Germinal center (tissue), 1 donor: ENCODE measurements at places on chromosomes 2 and 18.

DNA sequence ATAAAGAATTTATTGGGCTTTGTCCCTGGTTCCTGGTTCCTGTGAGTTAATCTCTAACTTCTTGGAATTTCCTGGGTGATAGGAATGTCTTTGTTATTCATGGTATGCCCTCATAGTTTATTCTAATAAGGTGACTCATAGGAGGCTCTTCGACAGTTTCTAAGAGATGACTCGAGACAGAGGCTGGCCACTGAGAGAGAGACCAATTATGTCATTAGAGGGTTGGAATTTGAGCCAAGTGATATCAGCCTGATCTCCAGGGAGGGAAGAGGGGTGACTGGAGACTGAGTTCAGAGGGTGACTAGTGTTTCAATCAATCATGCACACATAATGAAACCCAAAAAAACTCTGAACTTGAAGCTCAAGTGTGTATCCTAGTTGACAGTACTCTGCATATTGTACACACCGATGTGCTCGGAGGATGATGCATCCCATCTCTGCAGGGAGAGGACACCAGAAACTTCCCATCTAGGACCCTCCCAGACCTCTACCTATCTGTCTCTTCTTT lies 185.7 kb downstream of the MTCL1 start:
- no peak for DNase-seq

GRCh38 chr2:229437467-229437866 lies 166.4 kb upstream of the PID1 start:
- DNase-seq: no peak

DNA sequence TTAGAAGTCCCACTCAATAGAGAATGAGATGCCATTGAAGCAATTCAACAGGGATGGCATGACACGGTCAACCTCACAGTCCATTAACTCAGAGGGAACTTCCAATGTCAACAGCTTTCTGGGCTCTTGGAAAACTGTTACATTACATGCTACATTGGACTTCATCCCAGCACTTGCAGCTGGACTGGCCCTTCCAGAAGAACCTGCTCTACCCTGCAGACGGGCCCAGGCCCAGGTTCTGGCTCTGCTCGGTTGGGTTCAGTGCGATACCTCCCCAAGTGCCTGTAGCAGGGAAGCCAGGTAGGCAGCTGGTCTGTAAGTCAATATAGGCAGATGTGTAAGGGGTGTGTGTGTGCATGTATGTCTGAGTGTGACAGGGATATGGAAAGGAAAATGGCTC lies 12.9 kb downstream of the LAMA1 start:
- DNase-seq: no peak

- DNase-seq: peak; percentile 77
Measured at GRCh38 chr2:86035883-86036668, 69.6 kb downstream of the POLR1A start.

GRCh38 chr18:3508576-3509549 lies 58.9 kb downstream of the TGIF1 start:
- DNase-seq: no peak

- DNase-seq: no peak
Measured at GRCh38 chr2:60100034-60100433, 453.4 kb downstream of the BCL11A start.

DNA sequence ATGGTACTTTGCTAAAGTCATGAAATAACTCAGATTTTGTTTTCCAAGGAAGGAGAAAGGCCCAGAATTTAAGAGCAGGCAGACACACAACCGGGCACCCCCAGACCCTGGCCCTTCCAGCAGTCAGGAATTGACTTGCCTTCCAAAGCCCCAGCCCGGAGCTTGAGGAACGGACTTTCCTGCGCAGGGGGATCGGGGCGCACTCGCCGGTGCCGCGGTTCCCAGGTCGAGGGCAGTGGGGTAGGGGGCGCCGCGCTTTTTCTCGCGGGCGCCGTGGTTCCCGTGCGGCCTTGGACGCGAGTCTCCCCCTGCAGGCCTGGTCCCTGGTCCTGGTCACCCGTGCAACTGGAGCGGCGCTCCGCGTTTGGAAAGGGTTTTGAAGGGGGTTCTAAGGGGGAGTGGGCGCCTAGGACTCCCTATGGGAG lies 1.2 kb downstream of the ZNF236 start:
- no peak for DNase-seq

GRCh38 chr2:98134172-98135005 lies 47.4 kb downstream of the VWA3B start:
- DNase-seq: peak; percentile 68

GRCh38 chr2:1154710-1155594 lies 204.3 kb downstream of the SNTG2 start:
- DNase-seq: no peak

DNA sequence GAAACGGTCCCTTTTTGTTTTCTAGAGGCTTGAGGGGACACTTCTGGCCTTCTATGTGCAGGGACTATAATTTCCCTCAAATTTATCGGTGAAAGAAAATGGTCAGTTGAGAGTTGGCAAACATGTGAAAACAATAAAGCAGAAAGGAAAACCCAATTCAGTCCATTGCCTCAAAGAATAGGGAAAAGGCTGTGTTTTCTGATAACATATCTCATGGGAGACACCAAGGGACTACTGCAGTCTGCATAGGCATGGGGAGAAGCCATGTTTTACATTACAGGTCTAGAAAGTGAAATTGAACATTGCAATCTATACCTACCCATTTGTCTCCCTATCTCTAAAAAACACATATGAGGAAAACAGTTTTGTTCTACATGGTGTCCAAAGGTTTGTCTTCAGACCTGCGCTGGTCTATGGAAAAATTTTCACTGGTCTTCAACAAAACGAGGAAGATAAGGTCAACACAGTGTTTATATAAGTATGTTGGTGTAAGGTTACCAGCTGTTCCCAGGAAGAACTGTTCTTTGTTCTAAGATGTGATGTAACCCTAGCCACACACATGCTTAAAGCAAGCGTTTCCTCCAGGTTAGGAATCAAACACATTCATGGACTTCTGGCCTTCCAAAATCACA lies 179.7 kb downstream of the MREG start:
- no peak for DNase-seq

- no peak for DNase-seq
Measured at GRCh38 chr2:227389231-227389630, 1.5 kb upstream of the SCYGR1 start.

GRCh38 chr2:110816404-110817365 lies 84.3 kb downstream of the ACOXL start:
- no peak for DNase-seq

DNA sequence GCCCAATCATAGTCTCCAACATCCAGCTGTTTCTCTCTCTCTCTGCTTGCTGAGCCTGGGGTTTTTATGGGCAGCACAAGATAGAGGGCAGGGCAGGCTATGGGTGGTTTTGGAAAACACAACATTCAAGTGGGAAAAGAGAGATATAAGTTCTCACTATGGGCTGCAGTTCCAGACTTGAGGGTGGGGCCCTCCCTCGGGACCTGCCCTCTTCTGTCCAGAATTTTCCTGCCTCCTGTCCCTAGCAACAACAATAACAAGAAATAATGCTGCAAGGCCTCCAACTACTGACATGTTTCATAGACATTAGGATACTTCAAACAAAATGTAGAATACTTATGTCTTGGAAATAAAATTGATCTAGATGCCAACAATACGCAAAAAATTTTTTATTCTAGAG lies 107.8 kb downstream of the C18orf54 start:
- no peak for DNase-seq

- no peak for DNase-seq
Measured at GRCh38 chr2:3587432-3587831, 7.5 kb upstream of the COLEC11 start.

DNA sequence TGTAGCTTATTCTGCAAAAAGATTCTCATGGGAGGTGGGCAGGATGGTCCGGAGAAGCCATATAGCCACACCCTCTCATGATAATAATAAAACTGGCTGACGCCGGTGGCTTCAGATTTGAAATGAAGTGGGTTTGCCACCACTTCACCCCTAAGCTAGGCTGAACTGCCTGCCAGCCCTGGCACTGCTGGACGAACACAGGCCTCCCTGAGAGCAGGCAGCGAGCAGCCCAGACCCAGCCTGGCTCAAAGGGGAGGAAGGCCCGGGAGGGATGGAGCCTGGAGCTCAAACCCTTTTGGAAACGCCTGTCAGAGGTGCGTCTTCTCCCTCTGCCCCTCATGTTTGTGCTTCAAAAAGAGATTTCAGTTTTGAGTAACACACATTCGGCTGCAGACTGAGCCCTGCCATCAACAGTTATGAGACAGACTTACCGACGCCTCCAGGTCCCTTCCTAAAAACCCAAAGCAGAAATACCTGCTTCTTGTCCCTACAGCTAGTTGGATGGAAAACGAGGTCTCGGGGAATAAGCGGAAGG lies 71.1 kb upstream of the HPCAL1 start:
- no peak for DNase-seq

- no peak for DNase-seq
Measured at GRCh38 chr2:26640781-26641564, at the start of gene CIB4. Gene CIB4 (minus strand): TSS chr2:26641366. CDS start chr2:26641314, 52 bp downstream.

DNA sequence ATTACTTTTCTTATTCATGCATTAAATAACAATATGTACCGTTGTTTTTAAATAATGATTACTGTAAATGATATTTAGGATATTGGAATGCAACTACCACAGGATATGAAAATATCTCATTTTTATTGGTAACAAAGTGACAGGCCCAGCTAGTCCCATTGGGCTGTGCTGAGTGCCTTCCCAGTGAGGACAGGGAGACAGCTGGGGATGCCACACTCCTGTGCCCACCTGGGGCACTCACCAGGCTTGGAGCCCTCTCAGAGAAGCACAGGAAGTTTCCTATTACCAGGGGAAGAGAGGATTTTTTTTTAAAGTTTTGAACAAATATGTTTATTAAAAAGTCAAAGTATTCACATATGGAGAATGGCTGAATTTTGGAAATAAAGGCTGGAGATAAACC lies 48.9 kb downstream of the PARD6G start:
- DNase-seq: no peak

- no peak for DNase-seq
Measured at GRCh38 chr2:126858013-126858412, 40.7 kb upstream of the TEX51 start.

DNA sequence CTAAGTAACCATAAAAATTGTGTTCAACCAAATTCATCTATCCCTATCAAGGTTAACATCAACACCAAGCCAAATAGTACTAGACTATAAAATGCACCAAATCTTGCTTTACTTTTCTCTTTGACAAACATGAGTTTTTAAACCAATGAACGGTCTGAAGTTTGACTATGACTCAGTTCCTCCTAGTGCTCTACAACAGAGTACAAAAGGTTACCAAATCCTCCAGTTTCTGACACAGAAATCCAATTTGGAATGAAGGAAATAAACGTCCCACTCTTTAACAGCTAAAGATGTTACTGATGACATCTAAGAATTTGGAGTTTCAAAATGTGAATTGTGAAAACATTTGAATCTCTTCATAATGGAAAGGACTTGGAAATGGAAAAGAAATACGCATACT lies 11.8 kb upstream of the ACVR1 start:
- no peak for DNase-seq

DNA sequence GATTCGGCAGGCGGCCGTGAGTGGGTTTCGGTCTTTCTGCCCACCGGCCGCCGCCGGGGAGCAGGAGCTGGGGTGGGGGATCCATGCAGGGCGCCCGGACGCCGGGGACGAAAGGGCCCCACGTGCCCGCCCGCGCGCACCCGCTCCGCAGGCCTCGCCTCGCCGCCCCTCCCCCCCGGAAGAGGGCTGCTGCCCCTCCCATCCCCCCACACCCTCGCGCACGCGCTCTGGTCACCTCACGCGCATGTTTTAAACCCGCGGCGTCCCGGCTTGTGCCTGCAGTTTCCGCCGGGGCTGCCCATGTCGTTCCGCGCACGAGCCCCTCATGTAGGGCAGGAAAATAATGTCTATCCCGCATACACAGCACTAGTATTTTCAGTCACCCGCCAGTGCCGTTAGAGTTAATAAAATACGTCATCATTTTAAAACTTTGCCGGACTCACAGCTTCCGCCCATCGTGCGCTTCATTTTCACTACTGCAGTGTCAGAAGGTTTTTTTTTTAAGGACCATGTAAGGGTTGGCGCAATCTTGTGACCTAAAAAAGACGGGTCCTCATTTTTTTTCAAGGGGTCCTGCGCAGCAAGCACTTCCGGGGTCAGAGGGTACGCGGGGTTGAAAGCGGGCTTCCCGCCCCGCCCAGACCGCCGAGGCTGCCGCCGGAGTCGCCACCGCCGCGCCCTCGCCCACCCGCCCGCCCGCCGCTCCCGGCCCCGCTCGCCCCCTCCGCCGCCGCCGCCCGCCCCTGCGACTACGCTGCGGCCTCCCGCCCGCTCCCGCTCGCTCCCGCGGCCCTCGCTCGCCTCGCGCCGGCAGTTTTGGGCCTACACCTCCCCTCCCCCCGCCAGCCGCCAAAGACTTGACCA lies at the start of gene PCBP1:
Gene PCBP1 (plus strand): TSS at position 640 of the 864 bp plus-strand sequence. CDS start 267 bp downstream, outside the sequence.
- peak; percentile 93 for DNase-seq

GRCh38 chr2:85800586-85800985 lies 46.8 kb downstream of the ATOH8 start:
- no peak for DNase-seq

DNA sequence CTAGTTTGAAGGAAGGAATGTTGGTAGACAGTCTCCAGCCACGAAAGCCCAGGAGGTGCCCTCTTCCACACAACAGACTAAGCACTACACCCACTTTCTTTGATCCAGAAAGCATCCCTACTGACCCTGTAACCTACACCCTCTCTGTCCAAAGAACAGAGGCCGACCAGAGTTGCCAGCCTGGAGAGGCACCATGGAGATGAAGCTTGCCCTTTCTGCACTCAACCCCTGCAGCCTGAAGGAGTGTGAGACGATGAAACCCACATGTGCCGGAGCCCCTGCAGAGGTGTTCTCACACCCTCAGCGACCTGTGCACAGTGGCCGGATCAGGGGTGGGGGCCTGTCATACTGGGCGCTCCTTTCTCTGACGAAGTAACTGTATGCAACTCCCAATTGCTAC lies 136.3 kb downstream of the ZNF516 start:
- DNase-seq: no peak

- no peak for DNase-seq
Measured at GRCh38 chr2:64543008-64543697, 19.0 kb downstream of the AFTPH start.

DNA sequence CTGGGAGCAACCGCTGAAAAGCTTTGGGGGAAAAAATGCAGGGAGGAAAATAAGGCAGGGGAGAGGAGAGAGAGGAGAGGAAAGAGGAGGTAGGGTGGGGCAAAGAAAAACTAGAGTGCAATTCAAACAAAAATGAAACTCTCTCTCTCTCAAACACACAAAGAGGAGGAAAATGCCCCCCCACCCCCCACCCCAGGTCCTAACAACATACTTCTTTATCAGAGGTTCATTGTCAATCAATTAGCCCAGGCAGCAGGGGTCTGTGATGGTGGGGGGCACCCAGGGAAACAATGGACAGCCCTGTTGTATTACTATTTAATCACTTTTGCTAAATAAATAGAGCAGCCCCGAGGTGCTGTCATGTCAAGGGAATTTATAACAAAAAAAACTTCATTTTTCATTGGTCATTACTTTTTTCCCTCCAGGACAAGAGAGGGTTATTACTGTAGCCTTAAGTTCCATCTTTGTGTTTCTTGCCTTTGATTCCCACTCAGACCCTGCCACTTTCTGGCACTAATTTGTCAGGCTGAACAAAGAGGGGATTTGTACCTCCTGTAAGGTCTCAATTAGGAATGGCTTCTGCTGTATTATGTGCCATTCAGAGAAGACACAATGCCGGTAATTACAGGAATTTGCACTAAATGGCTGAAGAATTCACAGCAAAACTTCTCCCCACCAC lies 55.0 kb downstream of the PLEKHM3 start:
- no peak for DNase-seq
